Liver (tissue), 10 donors: ENCODE measurements at places on chromosomes 5 and 9. TPM values are rescaled to one million over a fixed set of nuclear protein-coding genes. Genes with fewer than 3 reads are reported as not detected.

GRCh38 chr9:133348718-133349573, 928 bp downstream of the RPL7A start:
- no peak for DNase-seq

DNA sequence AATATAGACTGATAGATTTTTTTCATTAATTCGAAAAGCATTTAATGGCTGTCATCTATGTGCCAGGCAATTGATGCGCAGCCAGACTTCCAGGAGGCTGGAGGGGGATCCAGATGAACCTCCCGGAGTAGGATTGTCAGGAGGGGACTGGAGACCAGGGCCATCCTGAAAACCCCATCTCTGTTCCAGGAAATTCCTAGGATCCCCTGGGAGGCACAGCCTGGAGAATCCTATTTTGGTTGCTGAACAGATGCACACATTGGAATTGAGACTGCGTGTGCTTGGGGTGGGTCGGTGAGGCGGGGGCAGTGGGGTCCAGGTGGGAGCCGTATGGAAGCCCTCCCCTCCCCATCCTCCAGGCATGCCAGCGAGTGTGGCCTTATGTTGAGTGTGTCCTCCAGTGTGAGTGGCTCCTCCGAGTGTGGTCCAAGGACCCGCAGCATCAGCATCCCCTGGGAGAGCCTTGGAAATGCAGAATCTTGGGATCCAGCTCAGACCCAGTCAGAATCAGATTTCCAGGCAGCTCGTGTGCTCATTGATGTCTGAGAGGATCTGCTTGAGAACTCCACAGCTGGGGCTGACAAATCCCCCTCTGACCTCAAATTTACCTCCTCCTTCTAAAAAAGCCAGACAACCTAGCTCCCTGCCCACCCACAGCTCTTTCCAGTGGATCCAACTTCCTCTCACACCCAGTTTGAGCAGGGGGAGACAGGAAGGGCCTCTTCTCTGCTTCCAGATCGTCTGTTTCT, 38.7 kb downstream of the ROPN1L start:
- DNase-seq, result no peak

GRCh38 chr5:143101121-143101520, 302.4 kb downstream of the NR3C1 start:
- no peak for DNase-seq

ATP6V0E1 gene
- polyA plus RNA-seq, result 135 TPM

LSM11 gene
- polyA plus RNA-seq, result 0.42 TPM

TTC16 gene
- not detected for polyA plus RNA-seq

ZNF484 gene
- polyA plus RNA-seq, result 0.83 TPM

PCDHB7 gene
- polyA plus RNA-seq, result not detected
